ENCODE measurements at places on chromosomes 4 and X.

DNA sequence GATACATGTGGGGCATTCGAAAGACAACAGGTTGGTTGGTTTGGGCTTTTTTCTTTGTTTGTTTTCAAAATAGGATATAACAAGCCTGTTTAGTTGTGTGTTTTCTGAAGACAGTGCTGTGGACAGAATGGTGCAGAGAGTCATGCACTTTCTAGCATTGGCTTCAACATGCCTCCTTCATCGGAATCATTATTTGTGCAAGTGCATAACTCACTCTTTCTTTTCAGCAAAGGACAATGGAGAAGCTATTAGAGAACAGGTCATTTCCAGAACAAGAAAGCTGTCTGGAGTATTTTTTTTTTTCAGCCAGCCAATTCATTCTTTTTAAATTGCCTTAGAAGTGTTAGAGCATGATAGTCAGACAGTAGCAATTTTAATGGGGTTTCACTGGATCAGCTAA, 225.8 kb downstream of the STK32B start:
- DNase-seq, result no peak

GRCh38 chr4:153832054-153832453, 43.2 kb upstream of the SFRP2 start:
- DNase-seq, result no peak

- no peak for DNase-seq
Observed at GRCh38 chr4:71261001-71261400, 77.8 kb upstream of the SLC4A4 start.

GRCh38 chr4:73901031-73901430, 31.8 kb downstream of the CXCL1 start:
- DNase-seq, result no peak

DNA sequence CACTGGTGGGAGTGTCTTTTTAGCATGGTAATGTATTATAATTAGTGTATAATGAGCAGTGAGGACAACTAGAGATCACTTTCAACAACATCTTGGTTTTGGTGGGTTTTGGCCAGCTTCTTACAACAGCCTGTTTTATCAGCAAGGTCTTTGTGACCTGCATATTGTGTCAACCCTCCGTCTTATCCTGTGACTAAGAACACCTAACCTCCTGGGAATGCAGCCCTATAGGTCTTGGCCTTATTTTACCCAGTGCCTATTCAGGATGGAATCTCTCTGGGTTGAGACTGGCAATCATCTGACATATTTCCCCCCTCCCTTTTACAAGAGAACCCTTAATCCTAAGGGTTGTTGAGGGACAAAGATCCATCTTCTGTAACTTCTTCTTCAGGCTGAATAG, 21.9 kb upstream of the ADH4 start:
- no peak for DNase-seq

GRCh38 chr4:66956426-66956825, 588.9 kb downstream of the CENPC start:
- DNase-seq, result no peak

- DNase-seq, result no peak
Observed at GRCh38 chrX:15672881-15673280, 8.3 kb upstream of the CLTRN start.

- DNase-seq, result no peak
Observed at GRCh38 chr4:8260656-8261111, 8.9 kb upstream of the HTRA3 start.

GRCh38 chr4:156132196-156132595, 178.5 kb upstream of the CTSO start:
- DNase-seq, result no peak

DNA sequence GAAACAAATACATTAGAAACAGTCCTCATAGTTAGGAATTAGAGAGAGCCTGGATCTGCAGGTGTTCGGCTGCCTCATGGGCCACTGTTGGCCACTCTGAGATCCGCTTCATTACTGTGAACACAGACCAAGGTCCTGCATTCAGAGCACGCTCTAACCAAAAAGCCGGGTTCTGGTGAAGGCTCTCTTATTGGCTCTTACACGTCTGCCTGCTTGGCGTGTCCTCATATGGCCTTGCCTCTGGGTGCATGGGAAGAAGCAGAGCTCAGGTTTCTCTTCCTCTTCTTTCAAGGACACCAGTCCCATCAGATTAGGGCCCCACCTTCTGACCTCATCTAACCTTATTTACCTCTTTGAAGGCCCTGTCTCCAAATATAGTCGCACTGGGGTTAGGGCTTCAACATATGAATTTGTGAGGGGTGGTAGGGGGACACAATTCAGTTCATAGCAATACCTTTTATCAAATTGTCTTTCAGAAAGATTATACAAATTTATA, 37.1 kb upstream of the ELF2 start:
- no peak for DNase-seq

DNA sequence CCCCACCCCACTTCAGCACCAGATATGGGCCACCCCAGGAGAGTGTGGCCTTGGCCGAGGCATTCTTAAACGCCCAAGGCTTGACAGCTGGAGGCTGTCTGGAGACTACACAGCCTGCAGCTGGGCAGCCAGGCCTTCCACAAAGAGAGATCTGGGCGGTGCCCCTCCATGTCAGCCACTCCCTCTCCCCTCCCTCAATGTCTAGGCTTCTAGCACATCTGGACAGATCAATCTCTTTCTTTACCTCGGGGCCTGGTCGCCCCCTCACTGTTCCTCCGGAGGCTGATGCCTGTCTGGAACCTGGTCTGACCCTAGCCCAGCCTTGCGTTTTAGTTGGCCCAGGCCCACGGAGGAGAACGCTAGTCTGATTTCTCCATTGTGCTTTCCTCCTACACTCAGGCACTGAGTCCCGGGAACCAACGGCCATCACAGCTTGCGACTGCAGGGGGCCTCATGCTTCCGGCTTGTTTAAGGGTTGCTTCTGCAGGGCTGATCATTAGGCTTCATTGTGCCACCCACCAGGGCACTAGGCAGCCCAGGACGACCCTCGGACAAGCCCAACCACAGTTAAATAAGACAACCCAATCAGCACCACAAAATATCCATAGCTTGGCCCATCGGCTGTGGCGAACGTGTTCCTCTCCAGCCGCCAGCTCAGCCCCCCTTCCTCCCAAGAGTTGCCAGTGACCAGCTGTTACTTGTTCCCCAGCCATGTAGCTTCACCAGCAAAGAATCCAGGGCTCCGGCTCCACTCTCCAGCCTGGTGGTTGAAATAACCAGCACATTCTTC, 200.6 kb downstream of the BCOR start:
- no peak for DNase-seq

DNA sequence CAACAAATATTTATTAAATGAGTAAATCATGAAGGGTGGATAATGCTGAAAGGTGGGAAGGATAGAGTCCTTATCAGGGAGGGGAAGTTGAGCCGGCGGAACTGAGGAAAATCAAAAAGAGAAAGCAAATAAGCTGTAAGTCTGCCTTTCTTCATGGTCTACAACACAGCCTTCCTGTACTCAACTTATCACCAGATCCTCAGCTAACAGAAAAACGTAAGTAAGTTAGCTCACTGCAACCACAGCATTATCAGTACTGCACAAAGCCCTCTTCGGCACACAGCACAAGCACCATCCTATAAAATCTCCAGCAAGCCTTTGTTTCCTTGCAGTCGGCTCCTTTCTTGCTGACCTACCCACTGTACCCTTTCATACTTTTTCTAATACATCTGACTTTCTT, 70.3 kb downstream of the CRMP1 start:
- no peak for DNase-seq

- DNase-seq, result no peak
Observed at GRCh38 chr4:79651456-79651855, 243.4 kb upstream of the GK2 start.

GRCh38 chr4:165630671-165631070, 242.4 kb upstream of the TLL1 start:
- DNase-seq, result no peak

DNA sequence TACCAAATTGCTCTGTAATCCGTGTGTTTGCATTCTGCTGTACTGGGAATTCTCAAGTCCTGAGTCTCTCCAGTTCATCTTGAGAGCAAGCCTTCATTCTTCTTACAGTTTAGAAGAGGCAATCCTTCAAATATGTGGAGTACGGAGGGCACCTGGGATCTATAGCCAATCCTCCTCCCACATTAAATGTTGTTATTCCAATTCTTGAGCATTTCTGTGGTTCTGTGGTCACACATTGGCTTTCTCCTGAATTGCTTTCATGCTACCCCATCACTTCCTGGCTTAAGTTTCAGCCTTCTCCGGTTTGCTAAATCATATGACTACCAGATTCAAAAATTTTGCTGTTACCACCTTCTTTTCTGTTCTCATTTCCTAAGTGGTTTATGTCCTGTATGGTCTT, 611.1 kb downstream of the PCDH19 start:
- no peak for DNase-seq

DNA sequence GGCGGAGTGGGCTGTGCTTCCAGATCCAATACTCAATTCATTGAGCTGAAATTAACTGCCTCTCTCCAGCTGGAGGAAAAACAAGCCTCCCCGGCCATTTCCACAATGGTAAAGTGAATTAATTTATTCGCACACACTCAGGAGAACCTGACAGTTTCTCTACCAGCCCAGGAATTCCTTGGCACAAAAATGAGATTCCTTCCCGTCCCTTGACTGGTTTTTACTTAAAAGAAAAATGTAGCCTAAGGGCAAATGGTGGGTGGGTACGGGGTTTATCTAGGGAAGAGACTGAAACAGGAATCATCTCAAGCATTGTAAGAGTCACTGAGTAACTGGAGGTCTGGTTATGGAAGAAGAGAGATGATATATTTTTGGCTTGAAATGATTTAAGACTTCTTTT, 102.7 kb downstream of the VCX3A start:
- no peak for DNase-seq

Measured in stimulated activated CD4-positive, alpha-beta T cell treated with anti-CD3 and anti-CD28 coated beads, Interleukin-2, amount 100 ng/mL, for 4 hours (primary cell).